ENCODE measurements at places on chromosomes 3 and 15.
A peak's percentile ranks its signal among the peaks of the same experiment; 100 is the strongest.

DNA sequence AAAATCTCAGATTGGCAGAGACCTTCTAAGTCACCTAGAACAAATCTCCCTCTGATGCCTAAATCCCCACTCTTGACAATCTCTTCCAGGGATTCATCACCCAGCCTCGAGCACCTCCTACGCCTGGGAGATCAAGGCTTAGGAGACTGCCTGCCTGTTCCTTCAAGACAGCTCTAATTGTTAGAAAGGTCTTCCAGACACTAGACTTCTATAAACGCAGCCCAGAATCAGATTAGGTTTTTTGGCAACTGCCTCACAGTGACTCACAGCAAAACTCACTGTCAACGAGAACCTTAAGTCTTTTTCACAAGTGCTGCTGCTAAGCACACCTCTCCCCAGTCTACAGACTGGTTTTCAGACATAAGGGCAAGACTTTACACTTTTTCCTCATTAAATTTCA lies 23.1 kb downstream of the SRGAP3 start:
- no peak for DNase-seq

DNA sequence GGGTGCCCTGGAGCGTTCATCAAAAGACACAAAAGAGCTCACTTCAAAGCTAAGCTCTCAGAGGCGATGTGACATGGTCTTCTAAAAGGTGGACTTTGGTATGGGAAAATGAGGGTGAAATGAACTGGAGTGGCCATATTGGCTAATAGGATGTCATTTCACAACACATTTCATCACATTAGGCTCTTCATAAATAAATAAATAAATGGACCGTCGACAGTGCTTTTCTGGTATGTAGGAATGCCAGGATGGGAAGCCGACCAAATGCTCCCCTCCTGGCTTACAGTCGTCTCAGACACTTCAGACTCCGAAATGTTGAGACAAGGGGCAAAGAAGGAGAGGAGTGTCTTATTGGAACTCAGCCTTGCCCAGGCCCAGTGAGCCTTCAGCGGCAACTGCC lies 383.0 kb downstream of the NTRK3 start:
- DNase-seq = no peak

DNA sequence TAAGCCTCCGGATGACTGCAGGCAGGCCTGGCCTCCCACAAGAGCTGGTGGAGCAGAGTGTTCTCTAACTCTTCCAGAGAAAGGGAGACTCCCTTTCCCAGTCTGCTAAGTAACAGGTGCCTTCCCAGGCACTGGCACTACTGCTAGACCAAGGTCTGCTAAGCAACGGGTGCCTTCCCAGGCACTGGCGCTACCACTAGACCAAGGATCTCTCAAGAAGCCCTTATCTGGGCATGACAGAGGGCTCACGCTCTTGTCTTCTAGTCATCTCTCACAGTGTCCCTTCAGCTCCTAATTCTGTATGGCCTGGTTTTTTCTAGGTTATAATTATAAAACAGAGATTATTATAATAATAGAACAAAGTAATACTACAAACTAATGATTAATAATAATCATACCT lies 27.8 kb downstream of the MYL3 start:
- DNase-seq = no peak

DNA sequence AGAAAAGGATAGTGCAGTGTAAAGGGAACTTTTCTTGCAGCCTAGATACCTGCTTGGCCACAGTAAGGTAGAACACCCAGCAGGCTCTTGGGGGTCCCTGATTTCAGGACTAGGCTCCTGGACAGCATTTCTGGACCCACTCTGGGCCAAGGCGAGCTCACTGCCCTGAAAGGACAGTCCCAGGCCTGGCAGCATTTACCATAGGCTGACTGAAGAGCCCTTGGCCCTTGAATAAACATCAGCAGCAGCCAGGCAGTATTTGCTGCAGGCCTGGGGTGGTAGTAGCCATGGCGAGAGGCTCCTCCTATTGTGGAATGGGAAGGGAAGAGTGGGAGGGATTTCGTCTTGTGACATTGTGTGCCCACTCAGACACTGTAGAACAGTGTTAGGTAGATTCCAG lies 529.2 kb downstream of the TUSC7 start:
- no peak for DNase-seq

DNA sequence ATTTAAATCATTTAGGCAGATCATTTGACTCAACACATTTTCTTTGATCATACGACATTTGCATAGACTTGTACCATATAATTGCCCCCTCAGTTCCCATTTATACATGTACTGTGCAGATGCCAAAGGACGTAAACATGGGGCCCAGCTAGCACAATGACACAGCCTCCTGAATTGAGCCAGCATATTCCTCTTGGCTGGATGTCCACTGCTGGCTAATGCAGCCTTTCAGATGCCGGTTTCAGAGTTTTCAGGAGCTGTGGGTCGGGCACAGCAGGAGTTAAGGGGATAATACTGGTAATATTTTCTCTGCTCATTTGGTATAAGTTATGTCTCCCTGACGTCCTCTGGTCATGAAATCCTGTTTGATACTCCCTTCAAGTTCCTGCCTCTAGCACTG lies 39.4 kb downstream of the KAT2B start:
- no peak for DNase-seq

DNA sequence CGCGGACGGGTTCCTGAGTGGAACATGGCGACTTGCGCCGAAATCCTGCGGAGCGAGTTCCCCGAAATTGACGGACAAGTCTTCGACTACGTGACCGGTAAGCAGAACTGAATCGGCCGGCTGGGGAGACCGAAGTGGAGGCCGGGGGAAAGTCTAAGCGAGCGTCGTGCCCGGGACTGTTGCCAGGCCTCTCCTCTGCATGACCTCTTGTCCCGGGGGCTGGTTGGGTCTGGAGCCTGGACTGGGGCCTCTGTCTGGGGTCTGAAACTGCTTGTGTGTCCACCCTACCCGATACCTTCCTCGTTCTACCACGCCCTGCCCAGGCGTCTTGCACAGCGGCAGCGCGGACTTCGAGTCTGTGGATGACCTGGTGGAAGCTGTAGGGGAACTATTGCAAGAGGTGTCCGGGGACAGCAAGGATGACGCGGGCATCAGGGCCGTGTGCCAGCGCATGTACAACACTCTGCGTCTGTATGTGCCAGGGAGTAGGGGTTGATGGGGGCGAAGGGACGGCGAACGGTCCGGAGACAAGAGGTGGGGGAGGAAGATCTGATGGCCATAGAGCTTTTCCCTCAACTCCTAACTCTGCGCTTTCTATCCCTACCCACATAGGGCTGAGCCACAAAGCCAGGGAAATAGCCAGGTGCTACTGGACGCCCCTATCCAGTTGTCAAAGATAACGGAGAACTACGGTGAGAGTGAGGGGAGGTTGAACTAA lies at the start of gene ABCF3:
TSS of gene ABCF3 (plus strand) at position 16 of the 718 bp plus-strand sequence. CDS start at position 25, 9 bp downstream.
- DNase-seq = no peak

DNA sequence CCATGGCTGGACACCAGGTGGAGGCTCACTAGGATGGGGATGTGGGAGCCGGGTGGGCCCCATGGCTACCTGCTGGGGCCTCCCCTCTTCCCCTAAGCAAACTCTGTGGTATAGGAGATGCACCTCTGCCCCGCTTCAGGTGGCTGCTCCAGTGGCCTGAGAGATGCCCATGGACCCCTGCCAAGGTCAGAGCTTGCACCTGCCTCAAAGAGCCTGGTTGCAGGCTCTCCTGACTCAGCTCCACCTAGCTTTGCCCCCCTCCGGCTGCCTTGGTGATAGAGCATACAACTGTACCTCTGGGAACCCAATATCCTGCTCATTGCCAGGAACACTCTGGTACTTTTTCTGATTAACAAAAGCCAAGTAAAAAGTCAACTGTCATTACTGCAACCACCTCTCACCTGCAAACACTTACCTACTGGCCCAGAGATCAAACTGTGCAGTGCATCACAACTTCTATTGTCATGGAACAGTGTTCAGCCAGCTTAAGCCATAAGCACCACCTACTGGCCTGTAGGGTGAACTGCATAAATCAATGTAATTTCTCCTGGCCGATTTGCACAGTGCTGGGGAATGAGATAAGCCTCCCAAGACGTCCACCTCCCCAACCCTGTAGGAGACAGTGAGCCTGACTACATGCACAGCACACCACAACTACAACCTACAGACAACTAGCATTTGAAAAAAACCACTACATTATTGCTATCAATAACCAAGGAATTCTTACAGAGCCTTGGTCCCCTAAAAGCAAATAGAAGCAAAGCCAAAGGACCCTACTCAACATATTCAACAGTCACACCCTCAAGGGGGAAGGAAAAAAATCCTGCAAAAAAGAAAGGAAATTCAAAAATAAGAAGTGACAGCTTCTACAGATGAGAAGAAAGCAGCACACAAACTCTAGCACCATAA lies 352.4 kb upstream of the ARHGEF26 start:
- peak; percentile 5 for DNase-seq

Measured in AG04449 (cell line).